ENCODE measurements at places on chromosomes 2 and 18.

- DNase-seq: no peak
Measured at GRCh38 chr2:239157269-239157668, 243.6 kb downstream of the HDAC4 start.

GRCh38 chr2:207285473-207285815, 119.7 kb upstream of the KLF7 start:
- no peak for DNase-seq

DNA sequence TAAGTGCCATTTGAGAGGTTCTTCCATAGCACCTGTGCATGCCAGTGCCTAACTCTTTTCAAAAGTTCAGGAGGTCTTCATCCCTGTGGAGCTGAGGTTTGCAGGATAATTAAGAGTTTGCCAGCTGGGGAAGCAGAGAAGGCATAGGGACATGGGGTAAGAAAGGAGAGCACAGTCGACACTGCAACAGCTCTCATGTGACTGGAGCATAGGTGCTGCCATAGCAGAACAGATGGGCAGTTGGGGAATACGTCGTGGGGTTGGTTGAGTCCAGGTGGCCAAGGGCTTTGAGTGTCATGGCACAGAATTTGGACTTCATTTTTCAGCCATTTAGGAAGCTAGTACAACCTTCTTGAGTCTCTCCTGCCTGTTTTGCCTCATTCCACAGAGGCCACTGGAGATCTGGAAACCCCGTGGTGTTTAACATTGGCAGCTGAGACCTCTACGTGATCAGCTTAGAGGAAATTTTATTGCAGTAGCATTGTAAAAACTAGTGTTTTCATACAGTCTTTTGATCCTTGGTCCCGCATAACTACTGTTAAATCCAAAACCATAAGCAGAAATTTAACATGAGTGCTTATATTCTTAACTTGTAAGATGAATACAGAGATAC, 65.1 kb downstream of the CRIM1 start:
- no peak for DNase-seq

GRCh38 chr18:70195852-70196434, 9.5 kb downstream of the RTTN start:
- no peak for DNase-seq

- DNase-seq: no peak
Measured at GRCh38 chr2:85907671-85908157, 18.9 kb upstream of the ST3GAL5 start.

GRCh38 chr18:55515214-55515613, 72.8 kb downstream of the TCF4 start:
- no peak for DNase-seq

DNA sequence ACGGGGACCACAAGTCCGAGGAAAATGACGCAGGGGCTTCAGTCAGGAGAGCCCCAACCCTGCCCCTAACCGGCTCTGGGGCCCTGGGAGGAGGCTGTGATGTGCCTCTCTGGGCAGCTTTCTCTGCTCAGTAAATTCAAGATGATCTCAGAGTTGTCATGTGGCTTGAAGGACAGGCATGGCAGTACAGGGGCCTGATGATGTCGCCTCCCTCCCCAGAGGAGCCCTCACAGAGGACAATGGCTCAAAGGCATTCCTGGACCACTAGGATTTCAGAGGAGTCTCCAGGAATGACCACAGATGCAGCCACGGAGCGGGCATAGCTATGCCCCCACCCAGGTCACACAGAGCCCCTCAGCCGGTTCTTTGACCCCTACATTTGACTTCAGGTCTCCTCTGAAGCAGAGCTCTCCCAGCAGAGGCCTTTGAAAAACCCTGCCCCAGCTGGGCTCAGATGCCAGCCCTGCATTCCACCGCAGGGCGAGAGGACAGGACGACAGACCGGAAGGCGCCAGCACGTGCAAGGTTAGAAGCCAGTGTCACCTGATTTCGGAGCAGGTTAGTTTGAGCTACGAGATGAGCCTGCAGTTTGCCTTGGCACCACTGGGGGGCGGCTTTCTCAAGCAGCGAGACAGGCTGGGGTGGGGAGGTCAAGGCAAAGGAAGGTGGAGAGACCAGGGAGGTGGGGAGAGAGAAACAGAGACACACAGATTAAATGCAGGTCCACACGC, 39.2 kb downstream of the BIN1 start:
- peak; percentile 72 for DNase-seq

- DNase-seq: no peak
Measured at GRCh38 chr18:23793051-23793450, 103.8 kb downstream of the LAMA3 start.

GRCh38 chr2:207224381-207224780, 58.6 kb upstream of the KLF7 start:
- DNase-seq: no peak

DNA sequence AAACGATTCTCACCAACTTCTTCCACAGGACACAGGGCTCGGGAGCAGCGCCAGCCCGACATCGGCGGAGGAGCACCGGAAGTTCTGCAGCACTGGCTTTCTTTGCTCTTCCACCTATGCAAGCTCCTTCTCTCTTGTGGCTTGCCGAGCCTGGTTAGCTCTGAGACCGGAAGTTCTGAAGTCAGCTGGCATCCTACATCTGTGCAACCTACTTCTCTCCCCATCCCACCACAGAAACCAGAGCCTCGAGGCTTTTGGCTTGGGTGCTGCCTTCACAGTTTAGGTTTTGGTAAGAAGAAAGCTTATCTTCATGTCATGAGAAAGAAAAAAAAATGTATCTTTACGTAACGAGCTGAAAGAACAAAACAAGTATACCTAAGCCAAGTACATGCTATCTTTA, 111.7 kb downstream of the ANKRD44 start:
- peak; percentile 87 for DNase-seq

- DNase-seq: no peak
Measured at GRCh38 chr2:200735061-200735460, 76.6 kb upstream of the BZW1 start.

GRCh38 chr18:41989508-41989907, 34.5 kb downstream of the PIK3C3 start:
- no peak for DNase-seq

DNA sequence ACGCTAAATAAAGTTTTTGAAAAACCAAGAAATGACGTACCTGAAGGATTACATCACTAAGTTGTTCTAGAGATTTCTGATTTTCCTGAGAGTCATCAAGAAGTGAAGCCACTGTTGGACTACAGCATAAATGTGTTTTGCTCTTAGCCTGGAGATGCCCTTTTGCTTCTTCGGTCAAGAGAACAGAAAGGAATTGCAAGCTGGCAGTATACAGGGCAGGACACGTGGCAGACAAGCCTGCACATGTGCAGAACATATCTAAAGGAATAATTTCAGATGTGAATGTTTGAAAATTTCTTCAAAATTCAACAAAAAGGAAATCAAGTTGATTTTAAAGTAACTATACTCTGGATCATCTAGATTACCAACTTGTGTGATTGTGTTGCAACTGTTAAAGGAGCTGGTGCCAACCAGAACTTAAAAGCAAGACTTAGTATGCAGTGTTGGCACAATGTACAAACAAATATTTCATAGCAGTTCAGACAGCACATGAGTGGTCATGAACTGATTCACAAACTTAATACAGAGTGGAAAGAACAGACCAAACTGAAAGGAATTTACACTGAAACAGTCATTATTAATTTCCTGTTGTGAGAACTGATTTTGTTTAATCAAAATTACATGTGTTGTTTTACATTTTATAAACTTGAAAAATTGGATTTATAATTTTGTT, 100.4 kb upstream of the CD226 start:
- no peak for DNase-seq

- DNase-seq: no peak
Measured at GRCh38 chr2:128425731-128426620, 107.3 kb upstream of the HS6ST1 start.

- DNase-seq: no peak
Measured at GRCh38 chr2:59395119-59395518, 1154.0 kb upstream of the FANCL start.

GRCh38 chr2:235382179-235382578, 111.7 kb upstream of the AGAP1 start:
- DNase-seq: no peak

DNA sequence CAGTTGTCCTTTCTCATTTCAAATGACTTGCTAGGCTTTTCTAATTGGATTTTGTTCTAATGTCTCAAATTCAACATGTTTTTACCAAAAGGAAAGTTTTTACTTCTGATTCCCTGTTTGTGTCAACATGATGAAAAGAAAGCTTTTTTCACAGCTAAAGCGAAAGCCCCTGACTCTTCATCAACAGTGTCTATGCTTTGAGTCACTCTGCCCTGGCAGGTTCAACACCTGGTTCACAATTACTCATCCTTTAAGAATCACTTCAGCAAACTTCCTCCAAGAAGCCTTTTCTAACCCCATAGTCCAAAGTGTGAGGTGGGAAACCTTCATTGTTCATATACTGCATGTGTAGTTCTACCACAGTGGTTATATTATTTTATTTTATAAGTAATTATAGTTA, 7.6 kb upstream of the DSG2 start:
- DNase-seq: no peak

DNA sequence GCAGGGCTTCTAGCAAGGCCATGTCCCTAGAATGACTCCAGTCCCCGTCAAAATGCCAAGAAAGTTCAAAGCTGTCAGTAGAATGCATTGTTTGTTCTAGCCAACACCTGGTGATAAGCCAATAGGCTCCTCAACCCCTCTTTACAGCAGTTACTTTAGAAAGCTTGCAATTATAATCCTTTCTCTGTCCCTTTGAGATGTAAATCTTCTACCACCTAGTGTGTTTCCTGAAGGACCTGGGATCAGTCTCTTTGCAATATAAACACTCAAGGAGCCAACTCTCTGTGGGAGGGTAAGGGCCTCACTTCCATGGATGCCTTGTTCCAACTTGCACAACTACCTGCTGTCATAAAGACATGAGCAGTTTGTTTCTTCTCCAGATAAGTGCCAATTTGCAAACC, 301.8 kb downstream of the NBAS start:
- DNase-seq: no peak

GRCh38 chr2:187405921-187406320, 42.1 kb downstream of the CALCRL start:
- DNase-seq: no peak

DNA sequence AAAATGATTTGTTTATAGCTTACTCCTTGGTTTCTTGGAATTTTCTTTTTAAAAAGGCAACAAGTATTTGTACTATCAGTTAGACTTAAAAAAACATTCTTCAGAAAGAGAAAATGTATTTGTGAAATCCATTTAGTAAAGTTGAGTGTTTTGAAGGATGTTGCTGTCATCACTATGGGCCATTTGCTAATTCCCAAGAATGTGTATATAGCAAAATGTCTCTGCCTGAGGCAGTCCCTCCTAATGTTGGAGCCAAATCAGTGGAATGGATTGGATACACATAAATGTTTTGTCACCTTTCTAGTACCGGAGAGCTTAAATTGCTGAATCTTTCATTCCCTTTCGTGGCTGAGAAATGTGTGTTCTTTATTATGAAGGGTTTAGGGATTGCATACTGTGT, 890.2 kb upstream of the ZEB2 start:
- DNase-seq: no peak

DNA sequence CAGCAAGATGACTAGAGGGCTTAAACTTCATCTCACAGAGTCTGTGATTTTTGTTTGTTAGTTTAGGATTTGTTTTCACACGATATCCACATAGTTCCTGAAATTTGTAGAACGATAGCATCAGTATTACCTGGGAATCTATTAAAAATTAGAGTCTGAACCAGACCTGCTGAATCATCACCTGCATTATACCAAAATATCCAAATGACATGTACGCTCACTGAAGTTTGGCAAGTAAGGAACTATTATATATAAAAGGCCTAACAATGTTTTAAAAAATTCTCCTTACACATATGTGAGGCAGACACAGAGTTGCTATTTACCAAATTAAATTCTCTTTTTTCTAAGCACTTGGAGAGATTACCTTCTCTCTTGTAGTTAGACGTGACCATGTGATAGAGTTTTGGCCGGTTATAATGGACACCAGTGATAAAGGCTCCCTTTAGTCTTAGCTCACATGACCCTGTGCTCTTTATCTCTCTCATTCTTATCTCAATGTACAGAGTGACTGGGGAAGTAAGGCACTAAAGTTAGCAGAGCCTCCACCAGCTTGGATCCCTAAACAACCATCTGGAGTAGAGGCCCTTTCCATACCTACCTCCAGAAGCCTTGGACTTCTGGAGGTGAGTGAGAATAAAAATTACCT, 363.1 kb downstream of the DSC3 start:
- no peak for DNase-seq

DNA sequence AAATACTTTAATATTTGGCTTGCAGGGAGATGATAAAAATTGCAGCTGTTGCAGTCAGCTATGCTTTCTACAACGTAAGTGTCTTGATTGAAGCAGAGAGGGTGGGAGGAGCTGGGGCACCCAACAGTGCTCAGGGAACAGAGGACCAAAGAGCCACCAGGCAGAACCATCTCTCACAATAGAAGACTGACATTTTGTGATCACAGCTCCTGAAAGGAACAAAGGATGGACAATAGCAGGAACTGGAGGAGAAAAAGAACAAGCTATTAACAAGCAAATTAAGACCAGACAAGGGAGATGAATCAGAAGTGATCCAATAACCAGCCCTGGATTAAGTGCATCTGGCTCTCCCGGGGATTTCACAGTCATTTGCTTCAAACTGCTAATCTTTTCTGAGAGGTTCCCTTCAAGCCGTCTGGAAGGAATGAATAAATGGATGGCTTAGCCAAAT, 65.7 kb upstream of the SMAD2 start:
- DNase-seq: no peak

DNA sequence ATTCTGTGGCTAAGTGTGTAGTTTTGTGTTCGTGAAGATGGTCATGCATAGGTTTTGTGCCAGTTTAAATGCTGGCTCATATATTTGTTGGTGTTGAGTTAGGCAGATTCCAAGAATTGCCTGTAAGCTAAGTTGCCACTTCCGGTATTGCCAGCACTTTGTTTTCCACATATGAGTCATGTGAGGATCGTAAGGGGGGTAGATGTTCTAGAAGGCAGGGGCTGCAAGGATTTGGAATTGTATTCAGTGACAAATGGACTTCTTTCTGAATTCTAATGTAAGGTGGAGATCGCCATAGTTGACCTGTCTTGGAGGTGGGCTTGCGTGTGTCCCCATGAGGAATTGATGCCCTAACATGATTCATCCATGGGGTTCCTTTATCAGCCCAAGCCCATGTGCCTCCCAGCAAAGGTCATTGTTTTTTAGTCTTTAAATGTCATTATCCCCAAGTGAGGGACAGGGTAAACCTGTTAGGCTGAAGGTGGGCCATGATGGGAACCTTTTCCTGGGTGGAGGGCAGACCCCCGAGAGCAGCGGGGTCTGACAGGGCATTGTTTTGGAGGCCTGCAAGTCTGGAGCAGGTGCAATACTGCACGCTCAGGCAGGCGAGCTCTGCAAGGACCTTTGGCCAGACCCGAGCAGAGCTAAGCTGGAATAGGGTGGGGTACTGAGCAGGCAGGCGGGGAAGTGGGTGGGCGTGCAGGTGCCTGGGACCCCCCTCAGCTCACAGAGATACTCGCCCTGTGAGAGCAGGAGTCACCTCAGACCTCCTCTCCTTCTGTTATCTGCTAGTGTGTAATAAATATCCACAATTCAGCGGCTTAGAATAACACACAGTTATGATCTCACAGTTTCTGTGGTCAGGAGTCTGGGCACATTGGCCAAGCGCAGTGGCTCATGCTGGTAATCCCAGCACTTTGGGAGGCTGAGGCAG, 77.4 kb downstream of the LRRFIP1 start:
- no peak for DNase-seq
